GM23248 (cell line): ENCODE measurements at places on chromosomes 1 and 21. TPM values are rescaled to one million over a fixed set of nuclear protein-coding genes. Genes with fewer than 3 reads are reported as not detected.

- DNase-seq = peak; percentile 73
These were observed 60.8 kb upstream of the USP24 start for GRCh38 chr1:55275941-55276341.

DNA sequence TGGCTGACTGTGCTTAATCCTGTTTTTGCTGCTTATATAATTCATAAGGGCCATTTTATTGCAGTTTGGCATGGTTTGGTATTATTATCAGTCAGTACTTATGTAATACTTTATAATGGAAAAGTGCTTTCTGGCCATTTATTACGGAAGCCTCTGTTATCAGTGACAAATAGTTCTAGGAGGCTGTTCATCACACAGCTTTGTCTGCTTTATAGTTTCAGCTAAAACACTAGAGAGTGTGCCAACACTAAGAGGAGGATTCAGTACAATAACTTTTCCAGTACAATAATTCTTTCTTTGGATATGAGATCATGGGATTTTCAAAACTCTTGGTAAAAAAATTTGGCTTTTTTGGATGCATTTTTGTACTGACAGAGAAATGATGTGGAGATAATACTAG, 102.9 kb upstream of the PTGFR start:
- DNase-seq = peak; percentile 23

DNA sequence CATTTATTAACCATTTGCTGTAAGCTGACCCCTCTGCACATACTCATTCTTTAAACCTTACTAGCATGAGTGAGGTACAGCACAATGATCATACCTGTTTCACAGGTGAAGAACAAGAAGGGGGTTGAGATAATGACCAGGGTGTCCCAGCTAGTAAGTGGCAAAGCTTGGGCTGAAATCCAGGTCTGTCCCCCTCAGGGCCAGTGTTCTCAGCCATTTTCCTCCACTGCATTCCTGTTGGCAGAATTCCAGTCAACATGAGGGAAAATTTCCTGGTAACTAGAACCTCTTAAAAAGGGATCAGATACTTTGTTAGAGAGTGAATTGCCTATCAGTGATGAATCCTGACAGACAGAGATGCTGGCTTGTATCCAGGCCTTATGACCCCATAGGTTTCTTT, 48.1 kb downstream of the SPATA46 start:
- DNase-seq = no peak

DNA sequence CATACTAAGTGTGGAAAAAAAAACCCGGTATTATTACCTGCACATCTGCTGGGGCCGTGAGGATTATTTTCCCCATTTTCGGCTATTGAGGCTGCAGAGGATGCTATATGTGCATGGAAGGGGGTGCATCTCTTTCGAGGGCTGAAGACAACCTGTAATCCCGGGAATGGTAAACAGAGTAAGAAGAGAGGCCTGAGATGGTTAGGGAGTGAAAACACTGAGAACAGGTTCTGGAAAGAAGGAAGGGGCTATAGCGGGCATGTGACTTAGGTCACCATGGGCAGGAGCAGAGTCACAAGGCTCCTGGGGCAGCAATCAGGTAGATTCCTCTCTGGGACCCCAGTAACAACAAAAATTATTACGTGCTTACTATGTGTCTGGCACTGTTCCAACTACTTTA, 299.1 kb downstream of the RRAGC start:
- DNase-seq = peak; percentile 8

DNA sequence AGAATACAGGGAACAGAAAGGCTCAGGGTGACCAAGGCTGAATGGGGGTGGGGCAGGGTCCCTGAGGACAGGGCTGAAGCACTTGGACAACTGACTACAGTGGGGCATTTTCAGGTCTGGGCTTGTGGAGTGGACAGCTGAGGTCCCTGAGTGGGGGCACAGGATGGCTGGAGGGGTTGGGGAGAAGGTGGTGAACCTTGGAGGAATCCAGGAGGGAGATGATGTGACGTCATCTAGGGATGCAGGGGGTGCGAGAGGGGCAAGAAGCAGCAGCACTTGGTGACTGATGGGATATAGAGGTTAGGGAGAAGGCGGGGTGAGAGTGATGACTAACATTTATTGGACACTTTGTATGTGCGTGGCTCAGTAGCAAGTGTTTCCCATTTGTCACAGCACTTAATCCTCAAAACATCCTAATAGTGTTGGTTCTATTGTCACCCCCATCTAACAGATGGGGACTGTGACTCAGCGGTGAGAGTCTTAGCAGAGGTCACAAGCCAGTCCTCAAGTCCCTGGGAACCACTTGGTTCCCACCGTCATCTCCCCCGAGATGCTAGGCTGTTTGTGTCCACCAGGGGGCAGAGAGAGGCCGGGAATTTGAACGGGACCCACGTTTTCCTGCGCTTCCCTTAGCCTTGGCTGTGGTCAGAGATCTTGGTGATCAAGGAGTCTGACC, 27.9 kb upstream of the BMP8B start:
- peak; percentile 92 for DNase-seq

DNA sequence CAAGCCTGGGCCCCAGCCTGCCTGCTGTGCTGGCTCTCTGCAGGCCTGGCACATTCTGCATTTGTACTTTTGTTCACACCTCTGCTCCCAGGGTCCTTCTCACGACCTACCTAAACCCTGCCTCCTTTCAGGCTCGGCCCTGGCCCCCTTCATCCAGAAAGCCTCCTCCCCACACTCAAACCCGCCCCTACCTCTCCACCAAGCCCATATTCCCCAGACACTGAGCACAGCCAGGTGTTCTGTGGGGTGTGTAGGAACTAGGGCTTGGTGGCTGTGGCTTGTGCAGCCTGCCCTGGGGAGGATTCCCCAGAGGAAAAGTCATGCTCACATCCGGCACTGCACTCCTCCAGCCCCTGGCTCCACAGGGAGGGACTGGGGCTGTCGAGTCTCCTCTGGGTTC, 8.2 kb upstream of the MIXL1 start:
- no peak for DNase-seq

GRCh38 chr1:192477630-192478029, 97.9 kb upstream of the RGS1 start:
- peak; percentile 70 for DNase-seq

DNA sequence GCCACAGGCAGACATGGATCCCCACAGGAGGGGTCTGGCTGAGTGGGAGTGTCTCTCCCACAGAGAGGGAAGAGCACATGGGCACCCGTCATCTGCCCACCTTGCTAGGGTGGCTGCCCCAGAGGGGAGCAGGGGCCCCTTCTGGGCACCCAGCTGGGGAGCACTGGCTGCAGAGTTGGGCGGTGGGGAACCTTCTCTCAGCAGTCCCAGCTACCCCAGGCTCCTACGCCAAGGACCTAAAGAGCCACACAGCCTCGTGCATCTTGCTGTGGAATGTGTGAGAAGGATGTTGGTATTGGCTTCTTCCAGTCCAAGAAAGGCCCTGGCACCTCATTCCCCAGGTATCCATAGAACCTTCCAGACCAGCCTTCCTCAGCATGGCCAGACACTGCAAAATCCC, 250.6 kb upstream of the VAMP3 start:
- DNase-seq = no peak

DNA sequence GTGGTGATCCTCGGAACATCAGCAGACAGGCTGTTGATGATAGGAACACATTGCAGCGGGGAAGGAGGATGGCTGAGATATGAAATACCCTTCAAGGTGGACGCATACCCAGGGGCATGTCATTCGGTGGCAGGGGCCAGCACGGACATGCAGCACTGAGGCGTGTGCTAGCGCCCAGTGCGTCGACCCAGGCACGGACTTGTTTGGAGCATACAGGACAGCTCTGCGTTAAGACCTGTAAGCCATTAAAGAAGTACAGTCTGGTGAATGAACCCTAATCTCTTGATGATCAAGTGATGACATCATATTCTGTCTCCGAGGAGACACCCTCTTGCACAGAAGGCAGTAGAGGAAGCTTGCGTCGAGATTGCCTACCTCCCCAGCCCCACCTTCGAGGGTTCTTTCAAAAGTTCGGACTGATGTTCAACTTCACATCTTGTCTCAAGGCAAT, 63.6 kb upstream of the KIF26B start:
- DNase-seq = peak; percentile 22

Gene ADORA3
- not detected in 2 replicates for total RNA-seq

Gene FAM151A
- total RNA-seq = not detected in 2 replicates
